RWPE1 (cell line): ENCODE measurements at places on chromosomes 5 and 9.

DNA sequence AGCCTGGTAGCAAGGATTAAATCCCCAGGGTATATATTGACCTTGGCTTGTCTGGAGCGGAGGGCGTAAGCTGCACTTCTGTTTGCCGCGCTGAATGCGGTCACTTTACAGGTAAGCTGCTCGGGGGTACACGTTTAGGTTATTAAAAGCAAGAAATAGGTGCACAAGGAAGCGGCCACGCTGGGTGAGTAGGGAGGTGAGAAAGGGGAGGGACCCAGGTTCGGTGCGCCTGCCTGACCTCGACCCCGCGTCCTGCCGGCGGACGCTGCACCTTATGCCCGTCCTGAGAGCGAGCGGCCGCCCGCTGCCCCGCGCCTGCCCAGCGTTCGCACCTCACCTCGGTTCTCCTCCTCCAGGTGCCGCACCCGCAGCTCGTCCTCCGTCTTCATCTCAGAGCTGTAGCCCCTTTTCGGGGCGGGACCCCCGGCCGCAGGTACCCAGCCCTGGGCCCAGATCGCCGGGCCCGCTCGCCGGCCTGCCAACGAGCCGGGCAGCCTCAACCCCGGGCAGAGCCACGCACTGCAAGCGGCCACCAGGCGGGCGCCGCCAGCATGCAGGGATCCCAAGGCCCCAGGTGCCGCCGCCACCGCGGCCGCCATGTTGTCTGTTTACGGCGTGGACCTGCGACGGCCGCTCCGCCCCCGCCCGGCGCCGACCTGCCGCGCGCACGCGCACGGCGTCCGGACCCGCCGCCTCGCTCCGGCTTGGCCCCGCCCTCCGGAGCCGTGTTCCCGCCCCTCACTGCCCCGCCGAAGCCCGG lies at the start of gene AUH:
Gene AUH (minus strand): TSS at position 628 of the 760 bp plus-strand sequence. CDS start 29 bp downstream, at position 599.
- peak; percentile 99 for DNase-seq

- no peak for DNase-seq
These were observed 30.6 kb upstream of the RAB14 start for GRCh38 chr9:121232251-121232650.

DNA sequence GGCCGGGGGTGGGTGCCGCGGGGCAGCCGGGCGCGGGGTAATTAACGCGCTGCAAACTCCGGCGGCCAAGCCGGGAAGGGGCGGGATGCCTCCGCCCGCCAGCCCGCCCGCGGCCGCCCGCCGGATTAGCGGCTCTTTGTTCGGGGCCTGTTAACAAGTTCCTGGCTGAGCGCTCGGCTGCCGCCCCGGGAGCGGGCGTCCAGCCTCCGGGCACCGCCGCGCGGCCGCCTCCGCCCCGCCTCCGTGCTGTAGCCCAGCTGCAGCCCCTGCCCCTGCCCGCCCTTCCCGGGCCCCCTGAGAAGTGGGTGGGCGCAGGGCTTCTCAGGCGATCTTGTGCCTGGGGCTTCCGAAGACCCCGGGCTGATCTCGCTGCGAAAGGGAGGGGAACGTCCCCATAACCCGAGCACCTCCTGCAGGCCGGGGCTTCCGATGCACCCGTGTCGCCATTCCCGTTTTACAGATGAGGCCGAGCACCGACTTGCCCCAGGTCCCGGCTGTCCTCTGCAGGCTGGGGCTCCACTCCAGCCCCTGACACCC lies 7.5 kb downstream of the UNC5A start:
- peak; percentile 49 for DNase-seq

DNA sequence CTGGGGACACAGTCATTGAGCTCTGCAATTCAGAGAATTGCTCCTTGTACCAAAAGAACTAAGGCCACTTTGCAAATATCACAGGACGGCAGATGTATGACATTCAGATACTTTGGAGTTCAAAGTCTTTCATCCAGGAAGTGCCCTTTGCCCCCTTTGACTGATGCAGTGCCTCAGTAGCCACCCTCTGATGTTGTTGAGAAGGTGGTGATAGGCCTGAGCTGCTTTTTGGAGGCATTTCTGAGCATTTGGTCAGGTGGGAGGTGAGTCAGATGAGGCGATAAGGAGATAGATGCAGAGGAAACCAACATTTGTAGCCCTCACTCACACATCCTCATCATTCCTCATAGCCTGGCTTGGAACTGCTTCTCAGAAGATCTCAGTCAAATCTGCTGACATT lies 63.4 kb downstream of the ANGPTL2 start:
- DNase-seq = no peak

DNA sequence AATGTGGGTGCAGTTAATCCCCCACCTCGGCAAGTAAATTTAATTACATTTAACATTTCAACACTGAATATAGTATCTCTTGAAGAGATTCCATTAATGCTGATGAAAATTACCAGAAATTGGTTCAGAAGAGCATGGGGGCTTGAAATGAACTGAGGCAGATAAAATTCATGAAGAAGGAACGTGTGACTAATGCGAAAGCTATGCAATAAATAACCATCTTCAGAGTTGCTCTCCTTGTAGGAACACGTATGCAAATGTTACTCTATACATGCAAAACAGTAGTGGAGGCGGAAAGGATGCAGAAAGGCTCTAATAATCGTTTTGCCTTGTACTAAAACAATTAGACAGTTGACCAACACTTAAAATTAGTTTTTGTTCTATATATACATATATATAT lies 320.2 kb downstream of the CTNND2 start:
- peak; percentile 7 for DNase-seq

DNA sequence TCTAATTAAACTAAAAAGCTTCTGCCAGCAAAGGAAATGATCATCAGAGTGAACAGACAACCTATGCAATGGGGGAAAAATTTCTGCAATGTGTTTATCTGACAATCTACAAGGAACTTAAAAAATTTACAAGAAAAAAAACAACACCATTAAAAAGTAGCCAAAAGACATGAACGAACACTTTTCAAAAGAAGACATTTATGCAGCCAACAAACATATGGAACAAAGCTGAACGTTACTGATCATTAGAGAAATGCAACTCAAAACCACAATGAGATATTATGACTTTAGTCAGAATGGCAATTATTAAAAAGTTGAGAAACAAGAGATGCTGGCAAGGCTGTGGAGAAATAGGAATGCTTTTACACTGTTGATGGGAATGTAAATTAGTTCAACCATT lies 530.4 kb upstream of the DAB2 start:
- DNase-seq = no peak

DNA sequence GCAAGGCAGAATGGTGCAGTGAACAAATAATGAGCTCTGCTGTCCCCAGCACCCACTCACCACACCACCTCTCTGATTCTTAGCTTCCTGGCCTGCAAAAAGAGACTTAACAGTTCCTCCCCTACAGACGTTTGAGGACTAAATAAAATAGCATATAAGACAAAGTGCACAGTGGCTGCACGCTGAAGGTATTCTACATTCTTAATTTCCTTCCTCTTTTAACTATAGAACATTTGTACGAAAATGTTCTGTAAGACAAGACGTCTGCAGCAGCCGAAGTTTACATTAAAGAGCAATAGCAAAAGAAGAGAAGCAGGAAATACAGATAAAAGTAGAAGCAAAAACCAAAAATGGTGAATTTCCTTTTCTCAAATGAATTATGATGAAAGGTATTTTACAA lies 15.7 kb downstream of the FBN2 start:
- DNase-seq = no peak

DNA sequence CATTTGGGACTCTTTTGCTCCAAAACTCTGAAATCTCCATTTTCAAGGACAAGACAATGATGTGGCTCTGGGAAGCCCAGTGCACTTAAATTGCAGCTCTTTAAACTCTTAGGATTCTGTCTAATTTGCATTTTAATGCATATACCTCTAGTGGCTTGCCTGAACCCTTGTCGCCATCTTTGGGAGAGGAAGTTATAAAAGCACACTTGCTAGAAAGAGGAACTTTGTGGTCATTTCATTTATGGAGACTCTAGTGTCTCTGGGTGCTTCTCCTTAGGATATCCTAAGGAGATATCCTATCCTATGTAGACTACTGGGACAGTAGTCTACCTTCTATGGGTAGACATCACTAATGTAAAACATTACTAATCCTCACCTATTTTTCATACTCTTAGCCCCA lies 77.3 kb upstream of the SLC1A3 start:
- no peak for DNase-seq

- no peak for DNase-seq
These were observed 29.1 kb upstream of the MED27 start for GRCh38 chr9:132108728-132109127.

DNA sequence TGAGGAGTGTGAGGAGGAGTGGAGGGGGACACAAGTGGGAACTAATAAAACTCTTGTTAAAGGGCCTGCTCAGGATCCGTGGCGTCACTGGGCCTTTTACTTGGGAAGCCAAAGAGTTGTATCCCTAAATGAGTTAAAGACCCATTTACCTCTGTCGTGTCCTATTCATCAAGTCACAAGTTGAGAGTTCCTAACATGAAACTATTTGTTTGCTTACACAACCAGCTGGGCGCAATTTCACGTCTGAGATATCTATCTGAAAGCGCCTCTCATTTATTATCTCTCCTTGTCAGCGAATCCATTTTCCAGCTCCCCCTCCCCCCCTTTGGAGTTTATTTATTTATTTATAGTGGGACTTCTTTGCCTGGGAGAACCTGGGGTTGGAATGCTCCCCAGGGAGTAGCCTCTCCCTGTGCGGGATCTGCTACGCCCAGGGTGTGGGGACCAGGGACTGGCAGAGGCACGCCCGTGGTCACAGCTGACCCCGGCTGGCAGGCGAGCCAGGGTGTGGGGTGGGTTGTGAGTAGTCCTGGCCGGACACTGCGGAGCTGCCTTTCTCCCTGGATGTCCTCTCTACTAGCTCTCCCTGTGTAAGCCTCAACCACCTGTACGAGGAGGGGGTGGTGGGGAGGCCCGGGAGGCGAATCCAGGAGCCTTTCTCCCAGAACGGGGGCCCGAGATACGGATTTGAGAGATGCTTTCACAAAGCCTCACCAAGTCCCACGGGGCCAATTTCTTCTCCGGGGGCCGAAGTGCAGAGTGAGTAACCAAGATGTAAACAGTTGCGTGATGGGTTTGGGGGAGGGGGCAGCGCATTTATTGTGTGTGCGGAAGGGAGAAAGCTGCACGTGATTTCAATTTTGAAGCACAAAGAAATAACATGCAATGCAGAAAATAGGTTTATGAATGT lies 15.3 kb downstream of the NR2F1 start:
- no peak for DNase-seq

DNA sequence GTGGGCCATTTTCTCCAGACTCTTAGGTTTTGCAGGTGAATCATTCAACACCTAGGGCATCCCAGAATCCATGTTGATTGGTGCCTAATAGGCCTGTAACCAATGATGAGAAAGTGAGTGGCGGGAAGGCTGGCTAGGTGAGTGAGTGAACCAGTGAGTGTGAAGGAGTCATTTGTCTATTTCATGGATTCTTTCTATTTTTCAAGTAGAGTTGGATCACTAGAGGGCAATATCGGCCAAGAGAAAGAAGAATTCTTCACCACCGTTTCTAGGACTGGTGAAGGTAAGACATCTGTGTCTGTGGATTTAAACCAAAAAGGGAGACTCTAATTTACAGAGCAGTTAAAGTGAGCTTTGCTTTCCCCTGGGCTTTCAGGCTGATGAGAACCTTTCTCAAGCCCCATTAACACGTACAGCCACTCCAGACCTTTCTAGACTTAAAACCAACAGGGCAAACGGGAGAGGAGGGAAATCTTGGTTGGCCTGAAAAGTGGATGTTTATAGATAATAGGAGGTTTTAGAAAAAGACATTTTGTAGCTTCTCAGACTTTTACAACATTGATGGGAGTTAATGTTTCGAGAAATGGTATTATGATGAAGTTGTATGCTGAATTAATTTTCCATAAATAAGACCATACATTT lies 114.3 kb upstream of the IL12B start:
- DNase-seq = peak; percentile 81

- DNase-seq = no peak
These were observed 61.4 kb downstream of the KIAA1958 start for GRCh38 chr9:112548051-112548440.

DNA sequence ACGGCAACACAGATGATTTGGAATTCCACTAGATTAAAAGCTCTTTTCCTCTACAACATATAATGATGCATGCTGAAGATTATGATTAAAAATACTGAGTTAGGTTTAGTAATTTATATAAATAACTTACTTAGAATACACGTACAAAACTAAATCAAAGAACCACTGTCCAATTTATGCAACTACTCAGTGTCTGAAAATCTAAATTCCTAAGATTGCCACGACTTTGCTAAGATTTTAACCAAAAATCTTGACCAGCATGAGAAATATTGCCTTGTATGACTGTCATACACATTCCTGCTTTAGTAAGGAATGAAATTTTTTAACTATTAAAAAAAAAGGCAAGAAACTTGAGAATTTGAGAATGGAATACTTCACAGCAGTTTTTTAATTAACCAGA lies 292.4 kb downstream of the ZNF608 start:
- no peak for DNase-seq

DNA sequence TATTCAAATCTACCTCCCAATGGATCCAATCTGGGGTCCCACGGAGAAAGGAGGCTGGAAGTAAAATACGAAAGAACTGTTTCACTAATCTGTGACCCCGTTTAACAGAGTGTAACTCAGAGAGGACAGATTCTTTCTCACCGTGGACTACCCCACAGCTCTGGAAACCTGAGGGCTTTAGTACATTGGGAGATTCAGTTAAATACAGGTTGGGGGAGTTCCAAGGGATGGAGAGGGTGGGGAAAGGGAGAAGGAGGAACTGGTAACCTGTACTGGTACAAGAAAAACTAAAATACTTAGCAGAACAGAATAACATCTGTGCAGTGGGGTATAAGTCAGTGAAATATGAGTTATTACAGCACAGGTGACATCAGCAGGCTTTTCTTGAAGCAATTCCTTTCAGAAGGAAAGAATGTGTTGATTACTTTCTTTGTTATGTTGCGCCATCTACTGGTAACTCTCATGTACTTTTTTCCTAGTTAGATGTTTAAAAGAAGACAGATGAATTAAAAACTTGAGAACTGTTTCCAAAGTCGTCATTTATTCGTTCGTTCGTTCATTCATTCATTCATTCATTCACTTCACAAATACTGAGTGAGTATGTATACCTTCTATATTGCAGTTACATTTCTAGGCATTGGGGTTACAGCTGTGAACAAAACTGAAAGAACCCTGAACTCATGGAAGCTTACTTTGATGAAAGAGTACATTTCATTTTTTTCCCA lies 30.0 kb upstream of the STOM start:
- peak; percentile 78 for DNase-seq

GRCh38 chr5:145110834-145111233 lies 724.3 kb downstream of the PRELID2 start:
- no peak for DNase-seq

- DNase-seq = peak; percentile 90
These were observed 115.4 kb downstream of the LHX2 start for GRCh38 chr9:124126648-124127646.

DNA sequence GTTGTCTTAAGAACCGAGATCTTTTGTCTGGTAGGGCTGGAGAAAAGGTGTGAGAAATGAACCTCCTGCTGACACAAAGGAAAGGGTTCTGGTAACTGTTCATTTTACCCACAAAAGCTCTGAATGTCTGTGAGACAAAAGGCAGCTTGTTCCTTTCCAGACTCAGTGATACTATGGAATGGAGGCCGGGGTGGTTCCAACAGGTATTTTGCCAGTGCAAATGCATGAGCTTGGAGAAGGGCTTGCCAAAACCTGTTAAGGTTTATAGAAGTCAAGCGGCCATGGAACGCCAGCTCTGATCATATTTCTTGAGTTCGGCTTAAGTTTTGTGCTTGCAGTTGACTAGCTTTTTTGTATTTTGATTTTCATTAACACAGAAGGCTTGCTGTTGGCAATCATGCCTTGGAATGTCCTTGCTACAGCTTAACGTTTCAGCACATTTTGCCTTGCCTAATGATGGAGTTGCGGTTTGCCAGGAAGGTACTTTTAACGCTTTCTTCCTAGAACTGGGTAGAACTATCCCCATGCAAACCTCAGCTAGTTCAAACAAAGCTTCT lies 328.6 kb downstream of the PIK3R1 start:
- DNase-seq = no peak

- no peak for DNase-seq
These were observed 24.6 kb downstream of the TRAF2 start for GRCh38 chr9:136910901-136911245.
